Large intestine (tissue), 12 donors: ENCODE measurements at places on chromosomes 1 and 21. TPM values are rescaled to one million over a fixed set of nuclear protein-coding genes. Genes with fewer than 3 reads are reported as not detected.

DNA sequence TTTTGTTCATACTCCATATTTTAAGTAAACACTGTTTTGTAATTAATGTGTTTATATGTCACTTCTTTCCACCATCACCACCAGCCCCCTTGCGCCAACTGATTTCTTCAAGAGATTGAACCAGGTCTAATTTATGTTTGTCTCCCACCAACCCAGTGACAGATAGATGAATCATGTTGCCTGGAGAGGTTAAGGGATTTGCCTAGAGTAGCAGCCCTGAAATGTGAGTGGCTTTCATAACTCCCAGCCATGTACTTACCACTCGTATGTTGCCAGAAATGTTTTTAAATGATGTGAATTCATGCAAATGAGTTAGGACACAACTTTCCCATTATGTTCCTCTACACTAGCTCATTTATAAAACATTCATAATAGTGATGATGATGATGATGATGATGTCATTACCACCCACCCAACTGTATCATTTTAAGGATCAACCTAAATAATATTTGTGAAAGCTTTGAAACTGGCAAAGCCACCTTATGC, 86.9 kb downstream of the LRRC8D start:
- DNase-seq, result no peak

DNA sequence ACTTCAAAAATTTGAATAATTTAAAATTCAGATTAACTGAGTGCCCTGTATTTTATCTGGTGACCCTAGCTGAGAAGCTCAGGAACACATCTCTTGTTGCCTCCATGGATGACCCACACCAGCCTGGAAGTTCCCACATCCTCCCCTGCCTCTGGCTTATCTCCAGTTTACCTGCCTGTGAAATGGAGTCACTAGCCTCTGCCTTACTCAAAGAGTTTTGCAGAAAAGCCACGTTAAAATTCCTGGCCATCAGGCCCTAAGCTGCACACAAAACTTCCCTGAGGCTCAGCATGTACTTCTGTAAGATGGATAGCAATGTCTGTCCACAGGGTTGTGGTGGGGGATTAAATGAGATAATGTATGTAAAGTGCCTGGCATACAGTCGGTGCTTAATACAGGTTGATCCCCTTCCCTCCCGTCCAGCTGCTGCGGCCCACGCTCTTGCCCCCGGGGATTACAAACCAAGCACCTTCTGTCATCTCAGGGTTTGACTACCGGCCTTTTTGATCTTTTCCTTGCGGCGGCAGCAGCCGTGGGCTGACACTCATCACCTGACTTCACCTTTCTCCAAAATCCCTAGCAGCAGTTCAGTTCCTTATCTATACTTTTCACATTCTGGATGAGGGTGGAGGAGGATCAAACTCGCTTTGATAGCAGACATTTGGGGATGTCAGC, 136.5 kb downstream of the CSMD2 start:
- no peak for DNase-seq

DNA sequence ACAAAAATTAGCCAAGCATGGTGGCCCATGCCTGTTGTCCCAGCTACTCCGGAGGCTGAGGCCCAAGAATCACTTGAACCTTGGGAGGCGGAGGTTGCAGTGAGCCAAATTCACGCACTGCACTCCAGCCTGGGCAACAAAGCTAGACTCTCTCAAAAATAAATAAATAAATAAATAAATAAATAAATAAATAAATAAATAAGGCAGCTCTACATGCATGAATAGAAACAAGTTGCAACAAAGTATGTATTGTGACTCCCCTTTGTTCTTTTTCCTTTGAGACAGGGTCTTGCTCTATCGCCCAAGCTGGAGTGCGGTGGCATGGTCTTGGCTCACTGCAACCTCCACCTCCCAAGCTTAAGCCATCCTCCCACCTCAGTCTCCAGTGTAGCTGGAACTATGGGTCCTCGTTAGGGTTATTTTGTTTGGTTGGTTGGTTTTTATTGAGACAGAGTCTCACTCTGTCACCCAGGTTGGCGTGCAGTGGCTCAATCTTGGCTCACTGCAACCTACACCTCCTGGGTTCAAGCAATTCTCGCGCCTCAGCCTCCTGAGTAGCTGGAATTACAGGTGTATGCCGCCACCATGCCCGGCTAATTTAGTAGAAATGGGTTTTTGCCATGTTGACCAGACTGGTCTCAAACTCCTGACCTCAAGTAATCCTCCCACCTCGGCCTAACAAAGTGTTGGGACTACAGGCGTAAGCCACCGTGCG, 8.0 kb downstream of the USP48 start:
- no peak for DNase-seq

DNA sequence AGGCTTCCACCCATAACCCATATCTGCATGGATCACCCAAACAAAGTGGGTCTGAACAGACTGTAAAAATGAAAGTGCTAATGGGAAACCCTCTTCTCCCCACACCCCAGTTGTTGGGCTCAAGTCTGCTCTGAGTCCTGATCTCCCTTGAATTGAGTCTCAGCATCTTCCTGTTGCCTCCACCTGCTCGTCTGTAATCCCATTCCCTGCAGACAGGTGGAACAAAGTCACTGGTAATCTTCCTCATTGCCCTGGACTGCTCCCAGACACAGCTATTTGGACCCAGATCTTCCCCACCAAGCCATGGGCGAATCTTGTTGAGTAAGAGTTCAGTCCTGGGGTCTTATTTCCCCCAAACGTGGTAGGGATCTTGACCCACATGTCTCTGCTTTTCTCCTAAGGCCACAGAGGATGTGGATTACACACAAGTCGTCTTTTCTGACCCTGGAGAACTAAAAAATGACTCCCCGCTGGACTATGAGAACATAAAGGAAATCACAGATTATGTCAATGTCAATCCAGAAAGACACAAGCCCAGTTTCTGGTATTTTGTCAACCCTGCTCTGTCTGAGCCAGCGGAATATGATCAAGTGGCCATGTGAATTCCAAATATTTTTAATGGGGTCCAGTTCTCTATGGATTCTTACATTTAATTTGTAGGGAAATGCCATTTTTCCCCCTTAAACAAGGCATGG, 15.7 kb downstream of the AVPR1B start:
- DNase-seq, result no peak

- no peak for DNase-seq
Measured at GRCh38 chr1:93810316-93810715, 68.7 kb downstream of the DNTTIP2 start.

Gene AADACL3
- polyA plus RNA-seq, result not detected

DNA sequence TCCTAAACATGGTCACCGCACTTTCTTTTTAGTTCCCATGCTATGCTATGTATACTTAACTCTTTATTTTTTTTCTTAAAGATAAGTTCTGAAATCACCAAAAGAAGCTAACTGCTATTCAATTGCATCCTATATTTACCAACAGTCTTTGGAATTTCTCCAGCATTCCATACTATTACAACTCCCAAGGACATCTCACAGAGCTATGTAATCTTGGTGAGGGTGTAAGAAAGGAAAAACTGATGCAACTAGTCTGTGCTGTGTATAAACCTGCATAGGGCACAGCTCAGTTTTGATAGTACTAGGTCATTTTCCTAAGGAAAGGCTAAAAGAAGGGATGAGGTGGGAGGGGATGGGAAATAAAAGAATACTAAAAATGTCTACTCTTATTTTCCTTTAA, 78.0 kb downstream of the PTPN14 start:
- DNase-seq, result no peak
